ENCODE measurements at places on chromosomes 6 and 20. TPM values are rescaled to one million over a fixed set of nuclear protein-coding genes. Genes with fewer than 3 reads are reported as not detected.

DNA sequence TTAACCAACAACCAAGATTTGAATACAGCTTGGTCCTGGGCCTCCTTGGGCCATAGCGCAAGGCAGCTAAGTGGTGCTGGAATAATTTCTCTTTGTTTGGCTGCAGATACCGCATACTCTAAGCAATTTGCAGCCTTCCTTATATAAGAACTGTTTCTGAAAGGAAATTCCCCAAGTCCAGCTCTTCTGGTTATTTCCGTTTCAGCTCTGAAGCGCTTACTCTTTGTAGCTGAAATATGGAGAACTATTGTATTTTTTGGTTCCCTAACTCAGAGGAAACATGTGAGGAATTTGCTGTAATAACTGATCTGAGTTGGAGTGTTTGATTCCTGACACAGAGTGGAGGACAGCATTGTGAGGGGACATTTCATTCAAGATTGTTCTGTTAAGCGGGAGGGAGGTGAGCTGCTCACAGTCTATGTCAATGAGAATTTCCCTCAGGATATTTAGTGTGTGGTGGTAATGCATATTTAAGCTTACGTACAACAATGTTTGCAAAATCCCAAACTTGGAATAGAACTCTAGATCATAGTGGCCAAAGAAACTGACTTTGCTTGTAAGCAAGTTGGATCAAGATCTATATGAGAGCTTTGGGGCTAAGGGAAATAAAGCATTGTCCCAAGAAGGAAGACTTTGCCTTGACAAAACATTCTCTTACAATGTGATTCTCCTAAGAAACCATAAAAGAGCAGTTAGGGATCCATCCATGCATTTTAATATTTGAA, 576.6 kb upstream of the FLRT3 start:
- H3K36me3 ChIP-seq, result no peaks in the 10 kb centered on the region
- H3K27me3 ChIP-seq, result no peaks in the 10 kb centered on the region
- no peak overlapping the region for H3K4me3 ChIP-seq
- no peaks in the 10 kb centered on the region for H3K4me1 ChIP-seq
- no peak for DNase-seq
- no peak overlapping the region for H3K27ac ChIP-seq

The OXT gene
- not detected for total RNA-seq

- no peak overlapping the region for H3K4me3 ChIP-seq
- no peak for DNase-seq
- peaks cover 10% of the 10 kb centered on the region for H3K4me1 ChIP-seq
- peaks cover 8% of the 10 kb centered on the region for H3K36me3 ChIP-seq
- no peak overlapping the region for H3K27ac ChIP-seq
These were observed 124.1 kb downstream of the FOXO3 start for GRCh38 chr6:108684771-108685329.

The SYS1 gene
- 26.4 TPM for total RNA-seq

- H3K27me3 ChIP-seq, result no peaks in the 10 kb centered on the region
- peak overlapping the region; percentile 79 for H3K27ac ChIP-seq
- peaks cover 29% of the 10 kb centered on the region for H3K36me3 ChIP-seq
- peaks cover 77% of the 10 kb centered on the region for H3K4me1 ChIP-seq
- DNase-seq, result no peak
These were observed 58.0 kb downstream of the BACH2 start for GRCh38 chr6:90238496-90239266.
